ENCODE measurements at places on chromosomes 12 and 14.

GRCh38 chr12:4899364-4899763 lies 10.3 kb upstream of the KCNA1 start:
- peak; percentile 66 for DNase-seq

- DNase-seq = no peak
These were observed 580.1 kb upstream of the SEL1L start for GRCh38 chr14:82113710-82114109.

- DNase-seq = no peak
These were observed 32.6 kb downstream of the DTX1 start for GRCh38 chr12:113088971-113089756.

DNA sequence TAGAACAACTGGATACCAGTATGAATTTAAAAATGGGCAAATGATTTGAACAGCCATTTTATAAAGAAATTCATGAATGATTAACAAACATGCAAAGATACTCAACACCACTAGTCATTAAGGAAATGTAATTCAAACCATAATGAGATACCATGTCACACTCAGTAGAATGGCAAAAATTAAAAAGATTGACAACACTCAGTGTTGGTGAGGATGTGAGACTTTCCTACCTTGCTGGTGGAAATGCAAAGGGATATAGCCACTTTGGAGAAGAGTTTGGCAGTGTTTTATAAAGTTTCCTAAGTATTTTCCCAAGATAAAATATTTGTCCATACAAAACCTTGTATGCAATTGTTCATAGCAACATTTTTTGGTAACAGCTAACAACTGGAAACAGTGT lies 6.0 kb upstream of the CHST11 start:
- DNase-seq = no peak

- DNase-seq = no peak
These were observed 70.9 kb upstream of the RERGL start for GRCh38 chr12:18160901-18161300.

DNA sequence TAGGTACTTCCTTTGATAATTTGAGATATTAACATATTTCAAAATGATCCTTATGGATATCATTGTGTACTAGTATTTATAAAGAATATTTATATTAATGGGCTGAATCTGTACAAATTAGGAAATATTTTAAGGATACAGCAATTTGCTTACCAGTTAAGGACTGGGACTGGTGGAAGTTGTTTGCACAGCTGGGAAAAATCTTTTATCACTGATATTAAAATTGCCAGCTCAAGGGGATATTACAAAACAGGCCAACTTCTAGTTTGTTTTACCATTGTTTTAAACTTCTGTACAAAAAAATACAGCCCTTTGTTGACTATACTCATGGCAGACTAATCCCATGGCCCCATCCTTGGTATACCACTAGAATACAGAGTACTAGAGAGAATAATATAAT lies 133.2 kb upstream of the DDHD1 start:
- DNase-seq = no peak

- no peak for DNase-seq
These were observed 65.8 kb downstream of the GALNT16 start for GRCh38 chr14:69325646-69326265.

- DNase-seq = no peak
These were observed 355.5 kb downstream of the DIO2 start for GRCh38 chr14:79855789-79856188.

DNA sequence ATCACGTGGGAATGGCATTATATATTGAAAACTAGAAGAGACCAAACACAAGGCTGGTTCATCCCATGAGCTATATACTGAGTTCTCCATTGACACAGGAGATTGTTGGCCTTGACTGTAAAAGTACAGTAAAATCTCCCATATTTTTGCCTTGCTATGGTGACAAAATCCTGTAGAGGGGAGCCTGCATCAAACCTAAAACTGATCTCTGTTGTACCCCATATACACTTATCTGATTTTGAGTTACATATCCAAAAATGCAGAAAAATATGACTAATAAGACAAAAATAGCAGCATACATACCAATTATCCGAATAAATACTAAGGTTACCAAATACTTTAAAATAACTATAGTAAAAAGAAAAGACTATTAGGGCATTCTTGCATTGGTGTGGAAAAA lies 60.4 kb downstream of the TMTC3 start:
- no peak for DNase-seq

- DNase-seq = no peak
These were observed 28.8 kb downstream of the CLMN start for GRCh38 chr14:95290871-95291431.

DNA sequence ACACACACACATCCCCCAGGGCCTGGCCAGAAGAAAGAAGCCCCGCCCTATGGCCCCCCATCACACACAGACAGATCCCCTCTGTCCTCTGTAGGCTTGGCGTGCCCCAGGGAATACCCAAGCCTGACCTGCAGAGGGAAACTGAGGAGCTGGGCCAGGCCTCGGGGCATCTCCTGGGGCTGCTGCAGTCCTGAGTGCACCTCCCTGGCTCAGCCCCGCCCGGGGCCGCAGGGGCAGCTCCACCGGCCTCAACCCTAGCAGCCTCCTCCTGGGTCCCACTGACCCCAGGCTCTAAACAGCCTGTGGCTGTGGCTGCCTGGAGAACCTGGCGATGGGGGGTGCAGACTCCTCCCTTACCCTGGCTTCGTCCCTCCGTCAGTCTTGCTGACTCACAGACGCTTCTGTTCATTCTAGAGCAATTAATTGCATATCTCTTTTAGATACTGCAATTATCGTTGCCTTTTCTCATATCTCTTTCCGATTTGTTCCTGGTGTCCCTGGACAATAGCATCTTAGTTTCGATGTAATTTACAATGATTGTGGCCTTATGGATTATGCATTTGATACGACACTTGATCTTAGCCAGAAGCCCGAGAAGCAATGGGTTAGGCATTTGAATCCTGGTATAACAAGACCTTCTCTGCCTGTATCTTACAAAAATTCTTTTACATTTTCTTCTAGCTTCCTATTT lies 45.8 kb upstream of the EIF5 start:
- no peak for DNase-seq

- DNase-seq = no peak
These were observed 49.0 kb downstream of the CACNA1C start for GRCh38 chr12:2101771-2102170.

GRCh38 chr12:50642761-50643160 lies 121.1 kb upstream of the ATF1 start:
- DNase-seq = no peak

DNA sequence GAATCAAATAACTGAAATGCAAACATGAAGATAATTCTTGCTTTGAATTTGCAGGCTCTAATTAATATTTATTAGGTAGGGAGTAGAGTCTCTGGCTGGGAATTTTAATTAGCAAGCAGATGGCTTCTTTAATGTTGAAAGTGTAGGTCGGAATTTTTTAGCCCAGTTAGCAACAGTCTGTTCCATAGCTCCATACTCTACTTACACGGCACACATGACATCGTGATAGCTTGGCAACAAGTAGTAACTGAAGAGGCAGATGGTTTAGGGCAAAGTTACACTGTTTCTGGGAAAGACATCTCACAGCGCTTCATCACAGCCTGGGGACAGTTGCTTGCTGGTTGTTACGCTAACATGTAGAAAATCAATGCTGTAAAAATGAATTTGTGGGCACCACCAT lies 710.7 kb downstream of the GALC start:
- DNase-seq = peak; percentile 43

DNA sequence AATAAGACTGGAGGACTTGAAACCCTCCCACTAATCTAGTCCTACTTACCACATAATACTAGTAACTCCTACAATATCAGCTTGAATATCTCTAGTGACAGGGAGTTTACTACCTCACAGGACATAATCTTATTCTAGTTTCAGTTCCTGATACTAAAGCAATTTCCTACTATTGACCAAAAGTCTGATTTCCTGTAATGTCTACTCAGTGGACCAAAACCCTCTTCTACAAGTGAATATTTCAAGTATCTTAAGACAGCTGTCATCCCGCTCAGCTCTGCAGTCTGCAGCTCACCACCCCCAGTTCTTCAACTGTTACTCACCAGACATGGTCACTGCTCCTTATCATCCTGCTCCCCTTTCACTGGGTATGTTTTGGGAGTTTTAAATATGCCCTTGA lies 70.8 kb upstream of the TMCC3 start:
- DNase-seq = no peak

- no peak for DNase-seq
These were observed 228.6 kb downstream of the ZFP36L1 start for GRCh38 chr14:68564191-68564825.

DNA sequence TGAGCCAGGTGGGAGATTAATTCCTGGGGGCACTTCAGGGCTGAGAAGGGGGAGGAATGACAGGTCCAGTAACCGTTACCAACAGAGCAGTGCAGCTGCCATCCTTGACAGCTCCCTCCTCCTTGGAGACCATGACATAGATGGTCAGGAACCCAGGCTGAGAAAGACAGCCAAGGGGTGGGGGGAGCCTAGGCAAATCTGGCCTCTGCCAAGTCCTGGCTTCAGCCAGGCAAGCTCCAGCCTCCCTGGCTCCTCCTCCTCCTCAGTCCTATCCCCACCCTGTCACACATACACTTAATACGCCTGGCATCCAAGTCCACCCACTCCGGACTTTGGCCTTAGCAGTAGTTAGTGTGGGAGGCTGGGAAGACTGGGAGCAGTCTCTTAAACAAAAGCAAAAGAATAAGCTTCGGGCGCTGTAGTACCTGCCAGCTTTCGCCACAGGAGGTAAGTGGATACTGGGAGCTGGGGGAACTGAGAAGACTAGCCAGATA lies at the start of gene RDH5:
Gene RDH5, plus strand, starts transcription at position 323 of the 494 bp plus-strand sequence. CDS start 792 bp downstream, outside the sequence.
- DNase-seq = peak; percentile 91
